ENCODE measurements at places on chromosomes 16 and 17.

DNA sequence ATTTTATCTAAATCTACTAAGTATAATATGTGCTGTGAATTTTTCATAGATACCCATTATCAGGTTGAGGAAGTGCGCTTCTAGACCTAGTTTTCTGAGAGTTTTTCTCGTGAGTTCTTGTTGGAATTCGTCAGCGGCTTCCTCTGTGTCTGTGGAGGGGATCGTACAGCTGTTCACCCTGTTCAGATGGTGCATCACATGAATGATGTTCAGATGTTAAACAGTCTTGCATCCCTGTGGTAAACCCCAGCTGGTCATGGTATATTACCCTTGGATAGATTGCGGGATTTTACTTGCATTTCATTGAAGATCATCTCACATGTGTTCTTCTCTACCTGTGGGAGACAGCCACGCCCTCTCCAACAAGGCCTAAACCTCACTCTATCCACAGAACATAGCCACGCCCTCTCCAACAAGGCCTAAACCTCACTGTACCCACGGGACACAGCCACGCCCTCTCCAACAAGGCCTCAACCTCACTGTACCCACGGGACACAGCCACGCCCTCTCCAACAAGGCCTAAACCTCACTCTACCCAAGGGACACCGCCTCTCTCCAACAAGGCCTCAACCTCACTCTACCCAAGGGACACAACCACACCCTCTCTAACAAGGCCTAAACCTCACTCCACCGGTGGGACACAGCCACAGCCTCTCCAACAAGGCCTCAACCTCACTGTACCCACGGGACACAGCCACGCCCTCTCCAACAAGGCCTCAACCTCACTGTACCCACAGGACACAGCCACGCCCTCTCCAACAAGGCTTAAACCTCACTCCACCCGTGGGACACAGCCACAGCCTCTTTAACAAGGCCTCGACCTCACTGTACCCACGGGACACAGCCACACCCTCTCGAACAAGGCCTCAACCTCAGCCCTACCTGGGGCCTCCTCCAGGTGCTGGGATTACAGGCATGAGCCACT is 180.2 kb upstream of the CHMP6 start:
- DNase-seq: peak; percentile 22

DNA sequence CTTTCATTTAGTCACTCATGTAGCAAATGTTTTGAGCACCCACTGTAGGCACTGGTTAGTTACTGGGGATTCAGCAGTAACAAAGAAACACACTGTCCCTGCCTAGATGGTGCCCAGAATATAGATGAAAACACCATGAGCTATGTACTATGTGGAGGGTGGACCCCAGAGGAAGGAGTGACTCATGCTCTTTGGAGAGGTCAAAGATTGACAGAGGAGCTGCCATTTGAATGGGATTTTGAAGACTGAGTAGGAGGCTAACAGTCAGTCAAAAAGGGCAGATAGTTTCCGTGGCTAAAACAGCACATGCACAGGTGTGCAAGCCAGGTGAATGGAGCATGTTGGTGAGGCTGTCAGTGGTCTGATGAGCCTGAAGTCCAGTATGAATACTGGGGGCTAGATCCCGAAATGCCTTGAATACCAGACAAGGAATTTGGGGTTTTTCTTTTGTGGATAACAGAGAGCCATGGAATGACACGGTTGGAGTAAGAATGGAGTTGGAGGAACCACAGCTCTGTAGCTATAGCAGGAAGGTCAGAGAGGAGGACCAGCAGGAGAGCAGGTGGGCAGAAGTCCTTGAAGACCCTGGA is 6.1 kb downstream of the IL21R start:
- peak; percentile 76 for DNase-seq

DNA sequence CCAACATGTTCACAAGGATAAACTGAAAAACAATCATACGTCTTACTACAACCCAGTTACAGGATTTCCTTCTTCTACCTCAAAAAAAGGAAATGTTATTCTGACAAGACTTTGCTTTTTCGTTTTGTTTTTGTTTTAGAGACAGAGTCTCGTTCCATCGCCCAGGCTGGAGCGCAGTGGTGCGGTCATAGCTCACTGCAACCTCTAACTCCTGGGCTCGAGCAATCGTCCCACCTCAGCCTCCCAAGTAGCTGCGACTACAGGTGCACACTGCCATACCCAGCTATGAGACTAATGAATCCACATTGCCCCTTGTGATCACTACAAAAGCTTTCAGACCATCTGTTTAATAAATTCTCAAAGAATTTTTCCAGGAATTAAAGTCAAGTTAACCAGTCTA is 8.8 kb upstream of the TRIM37 start:
- DNase-seq: no peak

GRCh38 chr17:33603789-33604188 is 310.7 kb upstream of the ASIC2 start:
- no peak for DNase-seq

- no peak for DNase-seq
These were observed 1.3 kb downstream of the SHISA9 start for GRCh38 chr16:12902511-12903372.

- no peak for DNase-seq
These were observed 613.5 kb upstream of the C16orf82 start for GRCh38 chr16:26453215-26453614.

Data from CD4-positive, alpha-beta T cell treated with Interleukin-2 at 100 ng/mL for 4 hours (primary cell).